NCI-H226 (cell line): ENCODE measurements at places on chromosomes 16 and 17.

DNA sequence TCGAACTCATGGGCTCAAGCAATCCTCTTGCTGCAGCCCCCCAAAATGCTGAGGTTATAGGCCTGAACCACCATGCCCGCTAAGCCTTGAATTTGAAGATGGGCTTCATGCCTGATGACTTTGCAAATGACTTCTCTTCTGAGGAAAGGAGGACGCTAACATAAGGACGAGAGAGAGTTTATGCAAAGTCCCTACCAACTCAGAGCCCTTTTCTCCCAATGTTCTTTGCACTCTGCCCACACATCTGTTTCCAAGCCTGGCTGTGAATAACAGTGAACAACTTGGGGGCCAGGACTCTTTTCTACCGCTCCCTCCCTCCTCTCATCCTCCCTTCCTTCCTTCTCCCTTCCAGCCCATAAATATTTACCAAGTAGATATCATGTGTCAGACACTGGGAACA lies 8.5 kb upstream of the NPIPB2 start:
- DNase-seq: no peak

- peak; percentile 59 for DNase-seq
These were observed 5.5 kb upstream of the RHBDF2 start for GRCh38 chr17:76506408-76507345.

DNA sequence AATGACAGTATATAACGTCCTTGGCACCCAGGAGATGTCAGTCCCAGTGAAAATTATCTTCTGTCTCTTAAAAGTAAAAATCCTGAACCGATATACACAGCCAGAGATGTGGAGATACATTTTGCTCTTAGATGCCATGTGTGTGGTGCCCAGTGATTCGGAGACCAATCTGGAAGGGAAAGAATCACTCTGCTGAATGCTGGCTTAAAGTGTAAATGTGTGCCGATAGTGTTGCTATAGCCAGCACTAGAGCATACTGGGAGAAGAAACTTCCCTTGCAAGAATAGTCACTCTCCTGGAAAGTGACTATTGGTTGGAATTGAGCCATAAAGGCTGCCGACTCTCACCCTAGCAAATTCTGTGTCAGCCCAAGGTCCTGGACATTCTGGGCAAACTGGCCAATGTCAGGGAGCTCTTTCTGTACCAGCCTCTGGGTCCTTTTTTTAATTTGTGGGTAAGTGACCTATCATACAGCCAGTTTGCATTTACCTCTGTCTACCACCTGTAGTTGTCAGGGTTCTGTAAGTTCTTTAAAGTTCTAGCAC lies 44.2 kb upstream of the HNF1B start:
- no peak for DNase-seq

GRCh38 chr17:22310717-22311686 lies 618.7 kb downstream of the KCNJ18 start:
- no peak for DNase-seq

DNA sequence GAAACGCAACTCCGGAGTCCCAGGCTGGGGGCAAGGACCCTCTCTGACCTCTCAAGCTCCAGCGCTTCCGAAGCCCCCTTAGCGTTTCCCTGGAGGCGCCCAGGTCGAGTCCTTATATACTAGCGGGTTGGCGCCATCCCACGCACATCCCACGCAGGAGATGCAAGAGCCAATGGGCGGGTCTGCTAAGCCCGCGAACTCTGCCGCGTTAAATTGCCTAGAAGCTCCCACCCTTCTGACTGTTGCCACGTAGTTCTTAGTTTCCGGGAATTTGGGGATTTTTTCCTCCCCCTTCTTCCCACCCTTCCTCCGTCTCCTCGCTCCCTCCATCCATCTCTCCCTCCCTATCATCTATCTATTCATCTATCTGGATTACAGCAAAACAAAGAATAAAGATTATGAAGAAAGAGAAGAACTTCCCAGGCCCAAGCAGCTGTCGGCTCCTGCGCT lies at the start of gene SLFN11:
SLFN11 (minus strand) TSS at position 88 of the 450 bp plus-strand sequence. CDS start 9,814 bp downstream, outside the sequence.
- peak; percentile 83 for DNase-seq

DNA sequence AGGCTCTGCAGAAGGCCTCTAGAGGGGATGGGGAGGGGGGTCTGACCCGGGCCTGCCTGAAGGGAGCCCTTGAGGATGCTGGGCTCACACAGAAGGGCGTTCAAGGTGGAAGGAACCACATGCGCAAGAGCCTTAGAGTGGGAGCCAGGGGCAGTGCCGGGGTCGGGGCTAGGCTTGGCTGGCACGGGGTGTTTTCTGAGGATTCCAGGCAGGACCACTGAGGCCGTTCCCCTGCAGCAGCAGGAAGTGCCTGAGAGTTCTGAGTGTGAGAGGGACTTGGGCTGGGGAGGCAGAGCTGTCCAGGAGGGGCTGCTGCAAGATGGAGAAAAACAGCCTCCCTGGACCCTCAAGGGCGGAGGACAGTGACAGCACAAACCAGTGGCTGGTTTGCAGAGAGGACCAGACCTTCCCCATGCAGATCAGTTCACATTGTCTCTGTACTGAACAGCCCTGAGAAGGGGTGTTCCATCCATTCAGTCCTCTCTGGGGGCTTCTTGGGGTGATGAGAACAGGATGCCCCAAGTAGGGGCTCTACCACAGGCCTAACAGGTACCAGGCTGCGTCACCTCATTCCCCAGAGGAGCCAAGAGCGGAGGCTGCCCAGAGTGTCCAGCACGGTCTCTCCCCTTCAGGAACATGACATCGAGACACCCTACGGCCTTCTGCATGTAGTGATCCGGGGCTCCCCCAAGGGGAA lies 3.4 kb downstream of the NDRG4 start:
- no peak for DNase-seq

DNA sequence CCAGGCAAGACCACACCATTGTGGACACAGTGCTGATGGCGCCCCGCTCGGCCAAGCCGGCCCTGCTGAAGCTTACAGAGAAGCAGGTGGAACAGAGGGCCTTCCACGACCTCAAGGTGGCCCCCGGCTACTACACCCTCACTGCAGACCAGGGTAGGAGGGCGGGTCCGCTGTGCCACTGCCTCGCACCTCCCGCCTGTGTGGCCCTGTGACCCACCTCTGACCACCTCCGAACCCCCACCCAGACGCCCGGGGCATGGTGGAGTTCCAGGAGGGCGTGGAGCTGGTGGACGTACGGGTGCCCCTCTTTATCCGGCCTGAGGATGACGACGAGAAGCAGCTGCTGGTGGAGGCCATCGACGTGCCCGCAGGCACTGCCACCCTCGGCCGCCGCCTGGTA lies 21.1 kb downstream of the ITGB4 start:
- no peak for DNase-seq

DNA sequence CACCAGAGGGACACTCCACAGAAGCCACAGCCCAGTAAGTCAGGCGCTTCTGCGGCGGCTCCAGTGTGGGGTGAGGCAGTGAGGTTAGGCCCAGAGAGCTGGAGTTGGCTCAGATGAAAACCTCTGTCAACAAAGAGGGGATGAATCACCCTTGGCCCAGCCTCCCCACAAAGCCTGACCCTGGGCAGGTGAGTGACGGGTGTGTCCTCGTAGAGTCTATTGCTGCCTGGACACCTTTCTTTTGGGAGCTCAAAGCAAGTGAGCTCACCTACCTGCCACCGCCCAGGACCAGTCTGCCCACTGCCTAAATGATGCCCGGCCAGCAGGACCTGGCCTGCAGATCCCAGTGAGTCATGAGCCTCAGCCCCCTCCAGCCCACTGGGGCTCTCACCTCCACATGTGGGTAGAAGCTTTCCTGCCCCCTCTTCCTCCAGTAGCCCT lies 24.9 kb upstream of the DBNDD1 start:
- DNase-seq: peak; percentile 29

GRCh38 chr16:72468582-72468981 lies 296.6 kb upstream of the PMFBP1 start:
- peak; percentile 56 for DNase-seq

GRCh38 chr17:75908201-75908600 lies 3.5 kb upstream of the MRPL38 start:
- DNase-seq: no peak

- DNase-seq: peak; percentile 49
These were observed 48.6 kb downstream of the GAS7 start for GRCh38 chr17:10149573-10150399.

- DNase-seq: no peak
These were observed 384.7 kb downstream of the UTP18 start for GRCh38 chr17:51645056-51645455.

- DNase-seq: no peak
These were observed 329.2 kb downstream of the C16orf95 start for GRCh38 chr16:86987746-86988670.

GRCh38 chr16:79933603-79934002 lies 333.1 kb upstream of the MAF start:
- DNase-seq: no peak

GRCh38 chr17:55806745-55807495 lies 56.1 kb downstream of the PCTP start:
- no peak for DNase-seq

- no peak for DNase-seq
These were observed 68.9 kb downstream of the SNX11 start for GRCh38 chr17:48176471-48176855.

- DNase-seq: no peak
These were observed 2.2 kb upstream of the FOXK2 start for GRCh38 chr17:82517230-82517865.
